Activated T-cell treated with anti-CD3 and anti-CD28 coated beads, Interleukin-2, amount 50 U/mL, for 72 hours (primary cell): ENCODE measurements at places on chromosomes 5 and 9.

- no peak for DNase-seq
Measured at GRCh38 chr5:78286290-78286689, 8.2 kb downstream of the AP3B1 start.

DNA sequence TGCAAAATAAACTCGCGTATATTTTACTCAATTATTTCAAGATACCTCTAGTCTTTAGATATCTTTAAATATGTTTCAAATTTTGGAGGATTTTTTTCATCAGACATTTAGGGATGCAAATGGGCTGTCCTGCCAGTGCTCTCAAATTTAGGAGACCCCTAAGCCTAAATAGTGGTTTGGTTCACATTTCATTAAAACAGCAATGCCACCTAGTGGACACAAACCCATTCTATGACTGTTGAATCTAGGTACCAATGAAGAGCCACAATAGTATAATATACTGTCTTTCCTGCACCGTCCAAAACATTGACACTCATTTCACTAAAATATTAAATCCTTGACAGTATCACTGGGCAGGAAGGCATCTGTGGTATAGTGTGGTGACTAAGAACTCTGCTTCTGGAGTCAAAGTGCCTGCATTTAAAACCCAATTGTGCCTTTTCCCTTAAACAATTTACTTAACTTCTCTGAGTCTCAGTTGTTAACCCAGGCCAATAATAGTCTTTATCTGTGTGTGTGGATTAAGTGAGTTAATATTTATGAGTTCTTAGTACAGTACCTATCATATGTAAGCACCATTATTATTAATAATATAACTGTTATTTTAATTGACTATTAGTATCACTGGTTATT, 148.0 kb downstream of the RORB start:
- no peak for DNase-seq

DNA sequence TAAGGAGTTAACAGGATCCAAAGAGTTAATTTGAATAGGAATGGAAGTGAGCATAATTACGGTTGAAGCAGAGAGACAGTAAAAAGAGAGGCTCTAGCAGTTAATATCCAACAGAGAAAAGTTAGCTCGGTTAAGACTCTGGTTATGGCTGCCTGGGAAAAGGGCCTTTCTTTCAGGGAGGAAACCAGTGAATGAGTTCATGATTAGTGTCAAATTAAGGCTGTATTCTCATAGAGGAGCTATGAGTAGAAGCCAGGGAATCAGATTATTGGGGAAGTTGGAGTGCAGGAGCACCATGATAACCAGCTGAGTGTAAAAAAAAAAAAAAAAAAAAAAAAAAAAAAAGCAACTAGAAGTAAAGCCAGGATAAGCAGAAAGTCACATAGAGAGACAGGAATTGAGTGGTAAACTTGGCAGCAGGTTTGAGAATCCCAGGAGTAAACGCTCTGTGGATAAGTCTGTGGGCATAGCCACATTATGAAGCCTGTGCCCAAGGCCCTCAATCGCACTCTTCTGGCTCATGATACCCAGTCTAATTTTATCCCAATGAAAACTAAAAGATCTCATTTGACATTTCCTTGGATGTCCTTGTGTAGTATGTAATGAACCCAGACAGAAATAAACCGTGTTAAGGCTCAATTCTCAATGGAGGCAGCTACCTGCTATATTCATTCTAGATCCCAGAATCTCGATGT, 372.6 kb upstream of the MPDZ start:
- DNase-seq, result no peak

- no peak for DNase-seq
Measured at GRCh38 chr5:120016717-120017382, 387.5 kb downstream of the FAM170A start.

- DNase-seq, result no peak
Measured at GRCh38 chr9:99222416-99223270, 561 bp downstream of the SEC61B start.

- DNase-seq, result no peak
Measured at GRCh38 chr9:130366888-130367550, 77.7 kb upstream of the ASS1 start.

DNA sequence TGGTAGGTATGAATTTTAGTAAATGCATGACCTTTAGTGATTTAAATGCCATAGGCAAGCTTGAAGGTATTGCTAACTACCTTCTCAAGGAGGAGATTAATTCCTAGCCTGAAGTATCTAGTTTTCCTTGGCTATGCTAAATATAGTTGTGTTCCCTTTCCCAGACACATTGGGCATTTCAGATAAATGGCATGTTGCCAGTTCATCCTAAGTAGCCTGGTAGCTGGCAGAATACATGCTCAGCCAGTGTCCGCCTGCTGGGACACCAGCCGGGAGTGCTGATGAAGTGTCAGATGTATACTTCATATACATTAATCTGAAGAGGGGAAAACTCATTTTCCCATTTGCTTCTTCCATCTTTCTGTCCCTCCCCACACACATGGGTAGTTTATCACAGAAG, 196.9 kb downstream of the MAST4 start:
- DNase-seq, result no peak

- DNase-seq, result no peak
Measured at GRCh38 chr9:15386465-15386864, 36.2 kb upstream of the SNAPC3 start.

GRCh38 chr5:68369457-68370125, 154.0 kb downstream of the PIK3R1 start:
- DNase-seq, result peak; percentile 63

DNA sequence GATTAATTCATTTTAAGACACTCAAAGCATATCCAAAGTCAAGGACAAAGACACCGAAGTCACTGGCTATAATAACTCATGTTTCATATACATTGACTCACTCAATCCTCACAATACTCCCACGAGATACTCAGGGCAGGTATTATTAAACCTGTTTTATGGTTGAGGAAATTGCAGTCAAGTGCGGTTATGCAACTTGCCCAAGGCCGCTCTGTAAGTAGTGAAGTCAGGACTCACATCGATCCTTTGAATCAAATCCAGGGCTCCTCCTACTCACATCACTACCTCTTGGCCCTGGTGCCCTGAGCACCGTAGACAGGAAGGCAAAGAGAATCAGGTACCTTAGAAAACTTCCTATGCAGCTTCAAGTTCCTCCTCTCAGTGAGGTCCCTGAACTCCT, 87.8 kb upstream of the APC start:
- DNase-seq, result no peak

DNA sequence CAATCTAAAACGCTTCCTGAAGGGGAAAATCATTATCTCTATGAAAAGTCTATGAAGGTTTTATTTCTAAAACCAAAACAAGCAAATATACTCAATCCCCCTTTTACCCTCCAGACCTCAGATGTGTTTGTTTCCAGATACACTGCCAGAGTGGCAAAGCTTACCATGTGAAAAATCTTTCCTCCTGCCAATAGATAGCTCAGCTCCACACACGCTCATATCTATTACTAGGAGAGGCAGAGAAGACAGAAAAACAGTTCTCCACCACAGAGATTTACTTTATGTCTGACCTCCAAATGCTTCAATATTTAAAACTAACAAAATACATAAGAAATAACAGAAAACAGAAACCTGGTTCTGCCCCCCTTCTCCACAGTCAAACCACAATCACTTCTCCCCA, 7.0 kb downstream of the IRX2 start:
- no peak for DNase-seq

DNA sequence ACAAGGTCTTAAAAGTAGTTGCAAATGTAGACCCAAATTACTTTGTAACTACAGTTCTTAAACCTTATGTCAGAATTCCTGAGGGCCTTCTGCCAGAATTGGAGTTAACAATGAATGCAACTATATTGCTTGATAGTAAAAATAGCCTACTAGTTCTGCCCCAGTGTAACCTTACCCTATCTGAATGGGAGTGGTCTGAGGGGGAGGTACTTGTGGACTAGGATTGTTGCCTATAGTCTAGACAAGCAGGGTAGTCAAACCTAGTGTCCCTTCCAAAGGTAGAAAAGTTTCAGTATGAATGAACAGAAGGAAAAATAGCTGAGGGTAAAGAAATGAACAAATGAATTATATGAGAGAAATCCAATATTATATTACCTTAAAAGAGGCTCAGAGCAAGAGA, 242.2 kb downstream of the PJA2 start:
- DNase-seq, result no peak

DNA sequence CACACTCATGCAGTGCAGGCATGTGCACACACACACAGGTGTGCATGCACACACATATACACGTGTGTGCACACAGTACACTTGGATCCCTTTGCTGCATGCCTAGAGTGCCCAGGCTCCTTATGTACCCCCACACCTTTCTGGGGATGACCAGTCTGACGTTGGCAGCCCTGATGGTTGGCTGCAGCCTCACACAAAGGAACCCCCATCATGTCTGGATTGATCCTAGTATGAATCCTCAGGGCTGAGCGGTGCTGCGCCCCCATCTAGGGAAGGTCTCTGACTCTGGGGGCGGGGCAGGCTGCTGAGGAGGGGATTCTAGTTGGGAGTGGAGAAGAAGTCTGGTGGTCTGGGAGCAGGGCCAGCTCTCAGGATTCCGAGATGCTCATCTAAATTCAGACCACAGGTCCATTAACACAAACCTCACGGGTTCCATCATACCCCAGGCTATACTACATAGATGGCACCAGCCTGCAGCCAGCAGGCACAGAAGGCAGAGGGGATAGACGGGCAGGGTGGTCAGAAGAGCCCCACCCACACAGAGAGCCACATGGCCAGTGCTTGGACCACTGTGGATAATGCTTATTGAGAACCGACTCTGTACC, 50.5 kb upstream of the OLFM1 start:
- no peak for DNase-seq

- DNase-seq, result no peak
Measured at GRCh38 chr9:105511446-105511845, 46.5 kb upstream of the FKTN start.
